ENCODE measurements at places on chromosomes 6 and 20. TPM values are rescaled to one million over a fixed set of nuclear protein-coding genes. Genes with fewer than 3 reads are reported as not detected.

DNA sequence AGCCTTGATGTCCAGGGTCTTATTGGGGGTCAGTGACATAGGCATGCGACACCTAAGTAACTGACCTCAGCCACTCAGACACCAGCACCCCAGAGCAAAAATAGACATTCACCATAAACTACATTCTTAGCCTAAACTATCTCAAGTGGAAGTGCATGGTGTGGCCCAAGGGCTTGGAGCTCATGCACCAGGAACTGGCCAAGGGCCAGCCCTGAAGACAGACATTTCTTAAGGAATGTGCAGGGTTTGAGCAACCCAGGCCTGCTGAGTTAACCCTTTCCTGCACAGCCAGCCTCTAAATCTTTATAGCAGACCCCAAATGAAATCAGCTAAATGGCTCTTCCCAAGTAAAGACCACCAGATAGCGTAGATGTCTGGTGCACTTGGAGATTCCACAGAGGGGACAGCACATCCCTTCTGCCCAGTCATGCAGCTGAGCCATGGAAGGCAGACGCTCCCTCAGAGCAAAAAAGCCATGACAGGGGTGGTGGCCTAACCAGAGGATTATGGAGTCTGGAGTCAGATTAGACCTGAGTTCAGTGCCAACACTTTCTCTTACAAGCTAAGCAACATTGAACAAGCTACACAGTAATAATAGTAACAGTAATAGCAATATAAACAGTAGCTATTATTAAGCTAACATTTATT, 222.6 kb downstream of the ZMYND8 start:
- H3K27me3 ChIP-seq: peaks cover 10% of the 10 kb centered on the region
- no peak overlapping the region for H3K27ac ChIP-seq
- no peak for DNase-seq
- no peak overlapping the region for H3K4me3 ChIP-seq
- H3K36me3 ChIP-seq: no peaks in the 10 kb centered on the region
- H3K4me1 ChIP-seq: no peaks in the 10 kb centered on the region

GRCh38 chr6:38281126-38281525, 358.6 kb downstream of the BTBD9 start:
- H3K27me3 ChIP-seq: no peaks in the 10 kb centered on the region
- no peak overlapping the region for H3K4me3 ChIP-seq
- H3K36me3 ChIP-seq: no peaks in the 10 kb centered on the region
- H3K27ac ChIP-seq: no peak overlapping the region

- no peak overlapping the region for H3K27ac ChIP-seq
- no peak overlapping the region for H3K4me3 ChIP-seq
These were observed 302.1 kb upstream of the RUNX2 start for GRCh38 chr6:45026003-45026516.

- H3K27ac ChIP-seq: no peak overlapping the region
- no peak overlapping the region for H3K4me3 ChIP-seq
- no peaks in the 10 kb centered on the region for H3K4me1 ChIP-seq
These were observed 155.3 kb downstream of the PLCB1 start for GRCh38 chr20:8287340-8287739.

GRCh38 chr20:45958593-45958992, 13.4 kb downstream of the ZNF335 start:
- no peaks in the 10 kb centered on the region for H3K27me3 ChIP-seq
- peaks cover 2% of the 10 kb centered on the region for H3K4me1 ChIP-seq
- H3K27ac ChIP-seq: no peak overlapping the region
- H3K36me3 ChIP-seq: peaks cover 46% of the 10 kb centered on the region

DNA sequence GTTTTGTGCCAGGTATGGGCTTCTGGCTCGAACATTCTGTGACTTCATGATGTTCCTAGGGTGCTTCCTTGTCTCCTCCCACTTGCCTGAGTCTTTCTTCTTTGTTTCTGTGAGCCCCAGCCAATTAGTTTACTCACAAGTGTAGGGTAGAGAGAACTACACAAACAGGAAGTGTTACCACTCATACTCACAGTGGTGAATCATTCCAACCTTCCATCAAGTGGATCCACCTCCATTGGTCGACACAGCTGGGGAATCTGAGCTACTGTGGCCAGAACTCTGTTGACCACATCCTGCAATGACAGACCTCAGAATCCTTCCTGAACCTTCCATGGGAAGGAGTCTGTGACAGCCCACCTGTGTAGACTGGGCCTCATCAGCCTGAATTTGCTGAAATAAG, 76.8 kb downstream of the UNC5CL start:
- no peaks in the 10 kb centered on the region for H3K27me3 ChIP-seq
- peak; percentile 30 for DNase-seq
- no peaks in the 10 kb centered on the region for H3K36me3 ChIP-seq
- H3K4me3 ChIP-seq: no peak overlapping the region

DNA sequence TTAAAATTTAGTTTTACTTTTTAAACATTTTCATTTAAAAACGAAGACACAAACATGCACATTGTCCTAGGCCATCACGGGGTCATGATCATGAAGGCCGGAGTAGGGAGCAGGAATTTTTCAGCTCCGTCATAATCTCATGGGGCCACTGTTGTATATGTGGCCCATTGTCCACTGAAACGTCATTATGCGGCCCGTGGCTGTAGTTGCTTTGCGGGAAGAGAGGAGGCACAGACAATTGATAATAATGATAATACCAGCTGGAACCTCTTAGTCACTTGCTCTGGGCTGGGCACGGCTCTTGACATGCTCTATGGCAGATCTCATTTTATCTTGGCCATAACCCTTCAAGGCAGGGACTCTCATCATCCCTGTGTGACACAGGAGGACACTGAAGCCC, 56.5 kb upstream of the FNDC1 start:
- H3K27me3 ChIP-seq: no peaks in the 10 kb centered on the region
- H3K4me3 ChIP-seq: no peak overlapping the region
- no peak for DNase-seq
- no peaks in the 10 kb centered on the region for H3K36me3 ChIP-seq
- H3K4me1 ChIP-seq: peaks cover 40% of the 10 kb centered on the region

DNA sequence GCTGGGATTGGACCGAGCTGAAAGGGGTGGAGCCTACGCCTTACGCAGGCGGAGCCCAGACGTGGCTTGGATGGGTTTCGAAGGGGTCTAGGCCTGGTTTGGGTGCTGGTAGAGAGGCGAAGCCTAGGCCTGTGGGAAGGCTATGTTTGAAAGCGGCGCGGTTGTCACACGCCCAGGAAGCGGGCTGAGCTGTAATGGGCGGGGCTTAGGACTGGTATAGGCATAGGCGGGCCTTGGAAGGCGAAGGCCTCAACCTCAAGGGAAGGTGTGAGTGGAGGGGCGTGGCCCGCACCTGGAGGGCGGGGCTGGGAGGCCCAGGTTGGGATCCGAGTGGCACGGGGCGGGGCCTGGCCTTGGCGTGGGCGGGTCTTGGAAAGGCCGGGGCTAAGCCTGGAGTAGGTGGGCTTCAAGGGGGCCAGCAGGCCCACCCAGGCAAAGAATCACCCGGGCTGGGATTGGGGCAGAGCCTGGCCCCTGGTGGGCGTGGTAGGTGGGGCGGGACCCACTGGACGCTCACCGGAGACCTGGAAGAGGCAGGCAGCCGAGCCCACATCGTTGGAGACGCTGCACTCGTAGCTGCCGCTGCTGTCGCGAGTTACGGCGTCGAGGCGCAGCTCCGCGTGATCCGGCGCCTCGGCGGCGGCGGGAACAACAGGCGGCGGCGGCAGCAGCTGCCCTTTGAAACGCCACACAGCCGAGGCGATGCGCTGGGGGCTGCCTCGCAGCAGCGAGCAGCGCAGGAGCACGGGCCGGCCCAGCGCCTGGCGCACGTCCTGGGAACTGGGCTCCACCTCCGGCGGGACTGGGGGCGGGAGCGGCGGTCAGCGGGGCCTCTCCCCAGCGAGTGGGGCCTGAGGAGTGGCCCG, 49.0 kb downstream of the MDGA1 start:
- peaks cover 16% of the 10 kb centered on the region for H3K36me3 ChIP-seq
- no peak overlapping the region for H3K4me3 ChIP-seq
- peak overlapping the region; percentile 80 for H3K27ac ChIP-seq

- no peaks in the 10 kb centered on the region for H3K27me3 ChIP-seq
- H3K27ac ChIP-seq: no peak overlapping the region
These were observed 109.3 kb downstream of the SMOC2 start for GRCh38 chr6:168550326-168550725.

- H3K27me3 ChIP-seq: no peaks in the 10 kb centered on the region
- DNase-seq: no peak
- peaks cover 19% of the 10 kb centered on the region for H3K36me3 ChIP-seq
- H3K4me1 ChIP-seq: peaks cover 3% of the 10 kb centered on the region
These were observed 64.5 kb downstream of the CTNNBL1 start for GRCh38 chr20:37758332-37758731.

DNA sequence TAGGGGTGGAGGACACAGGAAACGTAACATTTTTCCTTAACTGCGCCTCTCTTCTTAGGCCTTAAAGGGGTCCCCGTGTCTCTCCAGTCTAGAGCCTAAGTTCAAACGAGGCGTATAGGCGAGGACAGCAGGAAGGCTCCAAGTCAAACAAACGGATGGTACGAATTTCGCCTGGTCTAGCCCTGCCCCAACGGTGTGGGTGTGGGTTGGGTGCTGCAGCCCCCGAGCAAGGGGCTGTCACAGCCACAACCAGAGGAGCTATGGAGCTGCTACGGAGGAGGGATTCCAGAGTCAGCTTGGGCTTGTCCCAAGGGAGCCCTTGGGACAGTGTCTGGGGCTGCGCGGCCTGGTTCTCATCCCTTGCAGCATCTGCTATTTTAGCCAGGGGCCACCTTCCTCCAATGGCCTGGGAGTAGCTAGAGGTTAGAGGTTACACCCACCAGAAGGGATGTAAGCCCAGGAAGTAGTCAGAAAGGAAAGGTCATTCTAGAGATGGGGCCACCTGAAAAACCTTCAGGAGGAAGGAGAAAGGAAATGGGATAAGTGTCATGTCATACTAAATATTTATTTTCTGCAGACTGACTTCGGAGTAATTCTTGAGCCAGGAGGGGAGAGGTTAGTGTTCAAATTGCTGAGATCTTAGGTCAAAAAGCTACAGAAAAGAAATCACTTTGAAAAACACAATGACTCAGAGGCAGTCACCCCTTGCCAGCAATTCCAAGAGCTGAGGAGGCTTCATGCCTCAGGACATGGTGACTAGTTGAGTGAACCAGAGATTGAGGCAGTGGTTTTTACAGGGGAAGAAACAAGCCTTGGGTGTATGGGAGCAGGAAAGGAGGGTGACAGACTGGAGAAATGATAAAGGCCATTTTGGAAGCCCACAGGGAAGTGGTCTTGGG, 21.7 kb downstream of the VPS52 start:
- DNase-seq: peak; percentile 10
- H3K27me3 ChIP-seq: peaks cover 4% of the 10 kb centered on the region
- H3K4me1 ChIP-seq: peaks cover 39% of the 10 kb centered on the region

SLC52A3 gene
- total RNA-seq: not detected

BACH2 gene
- total RNA-seq: 61.6 TPM

GINM1 gene
- 18.7 TPM for total RNA-seq

TGM3 gene
- total RNA-seq: not detected

Measured in activated CD4-positive, alpha-beta T cell treated with anti-CD3 and anti-CD28 coated beads, Interleukin-2, amount 10 ng/mL, durations not matched to agents 7 days and 5 days (primary cell).